ENCODE measurements at places on chromosomes 7 and 10.

- DNase-seq, result no peak
Observed at GRCh38 chr10:100184840-100185239, 989 bp downstream of the ERLIN1 start.

DNA sequence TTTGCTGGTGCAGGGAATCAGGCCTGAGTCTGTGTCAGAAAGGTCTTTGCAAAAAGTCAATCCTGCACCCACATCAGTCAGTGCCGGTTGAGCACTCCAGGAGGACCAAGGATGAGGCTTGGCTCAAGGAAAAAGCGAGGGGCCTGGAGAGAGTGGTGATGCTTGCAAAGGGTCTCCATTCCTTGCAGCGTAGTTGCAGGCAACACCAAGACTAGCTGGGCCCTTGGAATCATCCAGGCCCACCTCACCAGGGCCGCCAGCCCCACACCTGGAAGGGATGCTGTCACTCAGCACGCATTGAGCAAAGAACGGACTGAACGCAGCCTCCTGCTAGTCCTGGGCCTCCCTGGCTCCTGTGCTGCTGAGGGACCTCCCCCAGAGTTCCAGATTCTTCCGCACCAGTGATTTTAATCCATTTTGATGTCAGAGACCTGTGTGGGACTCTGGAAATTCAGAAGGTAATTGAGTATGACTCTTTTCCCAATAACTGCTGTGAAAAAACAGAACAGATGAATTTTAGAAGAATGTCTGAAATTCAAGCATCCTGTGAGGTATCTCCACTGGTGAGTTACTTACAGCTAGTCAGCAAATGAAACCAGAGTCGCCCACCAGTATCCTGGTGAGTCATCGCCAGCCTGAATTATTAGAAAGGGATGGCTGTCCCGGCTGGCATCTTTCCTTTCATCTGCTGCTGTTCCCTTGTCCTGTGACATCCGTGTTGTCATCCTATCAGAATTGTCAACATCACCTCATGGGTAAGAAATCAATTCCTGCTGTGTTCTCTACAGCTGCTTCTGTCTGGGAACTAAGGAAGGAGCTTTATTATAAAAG, 150.8 kb upstream of the NPS start:
- DNase-seq, result peak; percentile 64

DNA sequence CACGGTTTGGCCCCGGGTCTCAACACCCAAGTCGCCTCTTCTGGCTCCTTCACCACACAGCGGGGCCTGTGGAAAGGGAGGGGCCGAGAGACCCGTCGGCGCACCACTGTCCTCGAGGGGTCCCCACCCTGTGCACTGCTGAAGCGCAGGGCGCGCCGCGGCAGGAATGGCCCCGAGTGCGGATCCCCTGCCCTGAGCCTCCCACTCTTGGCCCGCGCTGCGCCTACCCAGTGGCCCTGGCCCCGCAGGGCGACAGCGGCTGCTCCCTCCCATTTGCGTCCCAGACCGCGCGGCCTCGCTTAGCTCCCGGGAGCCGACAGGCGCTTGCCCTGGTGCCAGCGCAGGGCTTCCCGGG, 2.1 kb upstream of the SFMBT2 start:
- no peak for DNase-seq

DNA sequence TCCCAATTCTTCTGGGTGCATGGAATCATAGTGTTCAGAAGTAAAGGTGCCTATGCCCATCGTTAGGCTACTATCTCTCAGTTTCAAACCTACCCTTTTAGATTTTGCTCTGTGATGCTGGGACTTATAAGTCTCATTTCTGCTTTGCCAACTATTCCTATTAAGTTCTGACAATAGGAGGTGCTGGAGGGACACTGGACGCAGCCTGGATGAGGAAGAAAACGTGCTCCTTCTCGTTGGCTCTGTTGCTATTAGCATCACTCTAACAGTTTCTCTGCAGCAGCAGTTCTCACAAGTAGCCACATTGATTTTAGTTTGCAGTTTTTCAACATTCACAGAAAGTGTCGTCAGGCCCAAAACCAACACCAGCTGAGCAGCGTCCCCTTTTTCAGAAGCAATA, 72.4 kb downstream of the ABCC2 start:
- peak; percentile 60 for DNase-seq

- DNase-seq, result peak; percentile 83
Observed at GRCh38 chr7:128833148-128833945, 3.1 kb downstream of the FLNC start.

All from Ammon's horn (tissue), 1 donor.